Aorta (tissue), 5 donors: ENCODE measurements at places on chromosomes 6 and 20.

- H3K27me3 ChIP-seq: no peaks in the 10 kb centered on the region
- no peak for DNase-seq
- H3K27ac ChIP-seq: no peak overlapping the region
- no peaks in the 10 kb centered on the region for H3K36me3 ChIP-seq
These were observed 85.4 kb upstream of the PRSS16 start for GRCh38 chr6:27161946-27162603.

DNA sequence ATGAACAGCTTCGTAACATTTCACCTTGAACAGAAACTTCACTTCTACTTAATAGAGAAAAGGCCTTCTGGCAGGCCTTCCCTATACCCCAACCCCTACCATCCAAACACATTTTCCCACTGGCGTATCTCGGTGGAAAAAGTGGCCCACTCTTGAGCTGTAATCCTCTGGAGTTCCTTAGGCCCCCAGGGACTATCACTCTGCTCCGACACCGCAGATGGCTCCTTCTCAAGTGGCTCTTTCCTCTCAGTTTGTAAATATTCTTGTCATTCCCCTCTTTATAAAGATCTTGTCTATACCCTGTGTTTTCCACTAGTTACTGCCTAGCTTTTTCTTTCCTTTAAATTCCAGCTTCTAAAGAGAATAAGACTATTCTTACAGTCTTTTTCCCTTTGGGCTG lies 108.7 kb downstream of the MYB start:
- H3K36me3 ChIP-seq: peaks cover 3% of the 10 kb centered on the region
- no peak overlapping the region for H3K4me3 ChIP-seq
- no peak overlapping the region for H3K27ac ChIP-seq
- no peaks in the 10 kb centered on the region for H3K4me1 ChIP-seq

DNA sequence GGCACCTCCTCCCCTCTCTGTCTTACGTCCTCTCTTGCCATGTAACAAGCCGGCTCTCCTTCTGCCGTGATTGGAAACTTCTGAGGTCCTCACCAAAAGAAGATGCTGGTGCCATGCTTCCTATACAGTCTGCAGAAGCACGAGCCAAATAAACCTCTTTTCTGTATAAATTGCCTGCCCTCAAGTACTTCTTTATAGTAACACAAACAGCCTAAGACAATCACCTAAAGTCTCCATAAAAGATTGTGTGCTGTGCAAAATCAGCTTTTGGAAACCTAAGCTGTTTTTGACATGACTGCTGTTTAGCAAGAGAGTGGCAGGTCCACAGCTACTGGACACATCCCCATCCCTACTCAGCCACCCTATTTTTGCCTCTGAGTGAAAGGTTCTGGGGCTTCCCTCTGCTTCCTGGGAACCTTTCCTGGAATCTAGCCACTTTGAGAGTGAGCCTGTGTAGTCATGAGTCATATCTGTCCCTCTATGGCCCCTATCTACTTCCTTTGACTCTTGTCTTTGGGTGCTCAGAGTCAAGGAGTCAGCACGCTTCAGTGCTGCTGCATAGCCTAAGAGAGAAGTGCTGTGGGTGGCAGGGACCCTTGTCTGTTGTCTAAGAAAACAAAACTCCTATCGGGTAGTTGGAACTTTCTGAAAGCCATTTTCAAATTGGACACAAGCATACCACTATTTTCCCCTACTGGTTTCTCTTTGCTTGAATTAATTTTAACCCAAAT lies 110.0 kb downstream of the PPP1R14C start:
- DNase-seq: no peak
- H3K4me1 ChIP-seq: no peaks in the 10 kb centered on the region
- H3K27ac ChIP-seq: no peak overlapping the region
- H3K4me3 ChIP-seq: no peak overlapping the region
- no peaks in the 10 kb centered on the region for H3K36me3 ChIP-seq

DNA sequence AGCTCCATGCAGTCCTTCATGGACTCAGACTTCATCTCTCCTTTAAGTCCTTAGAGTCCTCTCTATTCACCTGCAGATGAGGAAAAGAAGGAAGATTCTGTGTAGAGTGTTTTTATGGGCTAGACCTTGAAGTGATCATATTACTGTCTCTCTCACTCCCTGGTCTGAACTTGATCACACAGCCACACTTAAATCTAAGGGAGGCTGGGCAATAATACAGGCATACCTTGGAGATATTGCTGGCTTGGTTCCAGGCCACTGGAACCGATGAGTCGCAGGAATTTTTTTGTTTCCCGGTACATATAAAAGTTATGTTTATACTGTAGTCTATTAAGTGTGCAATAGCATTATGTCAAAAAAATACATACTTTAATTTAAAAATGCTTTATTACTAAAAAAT lies 59.2 kb upstream of the FOXO3 start:
- no peak for DNase-seq
- no peaks in the 10 kb centered on the region for H3K36me3 ChIP-seq
- no peak overlapping the region for H3K27ac ChIP-seq

DNA sequence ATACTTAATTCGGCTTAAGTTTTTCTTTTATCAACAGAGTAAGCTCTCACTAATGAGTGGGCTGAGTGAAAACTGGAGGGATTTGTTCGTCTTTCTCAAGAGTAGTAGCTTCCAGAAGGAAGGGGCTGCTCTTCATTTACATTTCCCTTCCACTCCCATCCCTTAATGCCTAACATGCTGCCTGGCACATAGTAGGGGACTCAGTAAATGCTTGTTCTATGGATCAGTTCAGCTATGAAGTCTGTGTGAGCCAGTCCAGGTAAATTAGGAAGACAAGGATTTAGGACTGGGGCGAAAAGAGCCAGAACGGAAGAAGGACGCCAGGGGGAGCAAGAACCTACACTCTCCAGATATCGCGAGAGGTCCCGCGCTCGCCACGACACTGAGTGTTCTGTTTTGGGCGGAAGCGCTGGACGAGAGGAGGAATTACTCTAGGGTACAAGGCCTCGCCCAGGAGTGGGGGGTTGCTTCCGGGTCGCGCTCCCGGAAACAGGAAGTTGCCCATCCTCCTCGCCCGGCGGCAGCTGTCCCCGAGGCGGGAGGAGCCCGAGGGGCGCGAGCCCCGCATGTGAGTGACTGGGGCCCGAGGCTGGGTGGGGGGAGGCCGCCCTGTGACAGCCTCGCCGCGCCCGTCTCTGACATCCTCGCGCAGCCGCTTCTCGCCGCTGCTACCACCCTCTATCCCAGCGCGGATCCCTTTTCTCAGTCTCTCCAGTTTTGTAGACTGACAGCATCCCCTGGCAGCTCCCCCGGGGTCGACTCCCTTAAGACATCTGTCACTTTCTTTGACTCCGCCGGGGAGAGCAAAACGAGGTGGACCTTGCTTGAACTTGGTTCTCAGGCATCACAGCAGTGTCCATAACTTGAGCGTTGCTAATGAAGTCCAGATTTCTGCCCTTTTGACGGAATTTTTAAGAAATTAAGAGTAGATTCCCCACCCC lies at the start of gene C6orf89:
Gene C6orf89 (plus strand): TSS at position 492 of the 941 bp plus-strand sequence. CDS start 13,493 bp downstream, outside the sequence.
- H3K27me3 ChIP-seq: no peaks in the 10 kb centered on the region
- H3K27ac ChIP-seq: peak within 1 kb of the TSS; percentile 57
- DNase-seq: peak; percentile 99
- H3K4me1 ChIP-seq: no peaks in the 10 kb centered on the region

DNA sequence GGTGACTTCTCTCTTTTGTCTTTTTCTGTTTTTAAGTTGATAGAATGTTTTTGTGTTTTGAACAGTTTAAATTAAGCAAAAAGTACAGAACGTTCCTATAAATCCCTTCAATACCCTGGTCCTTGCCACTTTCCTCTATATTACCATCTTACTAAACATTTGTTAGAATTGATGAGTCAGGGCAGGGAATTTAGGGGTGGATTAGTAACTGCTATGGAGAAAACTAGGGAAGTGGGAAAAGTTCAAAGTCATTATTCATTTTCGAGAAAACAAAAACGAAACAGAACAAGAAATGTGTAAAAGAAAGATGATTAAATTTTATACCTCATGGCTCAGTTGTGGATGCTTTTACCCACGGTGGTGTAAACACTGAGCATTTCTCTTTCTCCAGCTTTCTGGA lies 240.4 kb upstream of the SULF2 start:
- H3K27me3 ChIP-seq: no peaks in the 10 kb centered on the region
- no peaks in the 10 kb centered on the region for H3K36me3 ChIP-seq
- DNase-seq: no peak
- no peak overlapping the region for H3K4me3 ChIP-seq
- H3K27ac ChIP-seq: no peak overlapping the region
- no peaks in the 10 kb centered on the region for H3K4me1 ChIP-seq

DNA sequence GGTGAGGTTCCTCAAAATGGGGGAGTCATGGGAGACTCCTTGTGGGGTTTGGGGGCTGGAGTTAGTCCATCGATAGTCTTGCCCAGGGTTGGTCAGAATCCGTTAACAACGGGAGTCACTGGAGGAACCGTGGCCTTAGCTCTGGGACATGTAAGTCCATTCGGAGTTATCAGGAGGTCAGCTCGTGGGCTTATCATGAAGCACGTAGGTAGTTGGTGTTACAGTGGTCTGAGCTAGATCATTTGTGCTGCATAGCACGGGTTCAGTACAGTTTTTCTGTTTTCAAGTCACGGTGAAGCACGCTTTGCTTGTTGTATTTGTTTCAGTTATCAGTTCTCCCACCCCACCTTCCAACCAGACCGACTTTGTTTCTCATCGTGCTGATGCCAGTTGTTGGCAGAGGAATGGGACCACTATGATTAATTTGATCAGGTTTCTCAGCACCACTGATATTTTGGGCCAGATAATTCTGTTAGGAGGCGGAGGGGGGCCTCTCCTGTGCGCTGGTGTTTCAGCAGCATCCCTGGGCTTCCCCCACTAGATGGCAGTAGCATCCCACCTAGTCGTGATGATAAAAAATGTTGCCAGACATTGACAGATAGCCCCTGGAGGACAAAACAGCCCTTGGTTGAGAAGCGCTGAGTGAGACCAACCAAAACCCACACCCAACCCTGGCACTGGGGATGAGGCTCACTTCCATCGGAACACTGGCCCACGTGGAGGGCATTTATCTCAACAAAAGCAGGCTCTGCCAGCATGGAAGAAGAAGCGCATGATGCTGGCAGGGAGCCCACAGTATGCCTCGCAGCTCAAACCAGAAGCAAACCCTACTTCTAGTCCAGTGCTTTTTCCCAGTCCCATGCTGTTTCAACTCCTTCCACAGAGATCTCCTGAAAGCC lies 2.2 kb upstream of the APMAP start:
- DNase-seq: peak; percentile 84
- no peaks in the 10 kb centered on the region for H3K4me1 ChIP-seq
- no peak overlapping the region for H3K4me3 ChIP-seq
- H3K36me3 ChIP-seq: no peaks in the 10 kb centered on the region
- H3K27ac ChIP-seq: no peak overlapping the region

GRCh38 chr20:57587989-57588377 lies 27.1 kb downstream of the PCK1 start:
- no peak for DNase-seq
- H3K4me1 ChIP-seq: no peaks in the 10 kb centered on the region
- no peak overlapping the region for H3K27ac ChIP-seq
- H3K4me3 ChIP-seq: no peak overlapping the region

DNA sequence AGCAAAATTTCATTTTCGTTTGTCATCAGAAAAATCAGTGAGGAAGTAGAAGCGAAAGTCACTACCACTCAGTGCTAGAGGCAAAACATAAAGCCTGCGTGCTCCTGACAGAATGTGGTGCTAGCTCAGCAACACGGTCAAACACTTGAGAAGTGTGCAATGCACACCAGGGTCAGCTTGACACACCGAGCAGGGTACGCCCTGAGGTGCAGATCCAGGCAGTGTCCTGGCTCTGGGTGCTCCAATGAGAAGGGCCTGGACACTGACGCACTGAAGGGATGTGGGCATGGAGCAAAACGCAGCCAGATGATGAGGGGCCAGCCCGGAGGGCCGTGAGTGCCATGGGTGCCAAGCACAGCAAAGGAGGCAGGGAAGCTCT lies 5.9 kb downstream of the RNASET2 start:
- peaks cover 4% of the 10 kb centered on the region for H3K36me3 ChIP-seq
- H3K4me1 ChIP-seq: no peaks in the 10 kb centered on the region
- H3K27me3 ChIP-seq: no peaks in the 10 kb centered on the region
- H3K4me3 ChIP-seq: no peak overlapping the region

DNA sequence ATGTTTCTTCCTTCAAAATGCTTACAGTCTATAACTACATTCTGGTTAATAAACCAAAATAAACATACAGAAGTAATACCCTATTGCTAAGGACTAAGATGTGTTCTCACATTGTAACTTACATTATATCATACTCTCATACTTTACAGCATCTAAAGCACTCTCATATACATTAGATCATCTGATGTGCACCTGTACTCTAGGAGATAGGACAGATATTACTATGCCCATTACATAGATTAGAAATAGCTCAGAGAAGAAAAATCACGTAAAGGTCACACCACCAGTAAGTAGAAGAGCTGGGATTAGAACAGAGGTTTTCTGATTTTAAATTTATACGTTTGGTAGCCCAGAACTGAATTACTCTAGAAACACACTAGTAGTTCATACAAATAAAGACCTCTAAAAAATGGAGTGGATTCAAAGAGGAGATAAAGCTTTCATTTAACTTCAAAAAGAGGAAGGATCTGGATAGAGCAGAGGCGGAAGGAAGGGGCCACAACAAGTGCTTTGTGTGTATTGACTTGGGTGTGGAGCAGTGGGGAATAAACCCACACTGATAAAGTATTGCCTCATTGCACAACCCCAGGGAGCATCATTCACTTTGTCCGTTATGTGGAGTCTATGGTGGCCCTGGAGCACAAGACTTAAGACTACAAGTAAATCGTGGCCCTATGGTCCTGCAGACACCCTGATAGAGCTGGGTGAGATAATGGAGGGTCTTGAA lies 30.9 kb downstream of the SLC2A12 start:
- peaks cover 4% of the 10 kb centered on the region for H3K4me1 ChIP-seq
- no peak for DNase-seq
- H3K4me3 ChIP-seq: no peak overlapping the region
- H3K36me3 ChIP-seq: peaks cover 2% of the 10 kb centered on the region
- no peaks in the 10 kb centered on the region for H3K27me3 ChIP-seq

DNA sequence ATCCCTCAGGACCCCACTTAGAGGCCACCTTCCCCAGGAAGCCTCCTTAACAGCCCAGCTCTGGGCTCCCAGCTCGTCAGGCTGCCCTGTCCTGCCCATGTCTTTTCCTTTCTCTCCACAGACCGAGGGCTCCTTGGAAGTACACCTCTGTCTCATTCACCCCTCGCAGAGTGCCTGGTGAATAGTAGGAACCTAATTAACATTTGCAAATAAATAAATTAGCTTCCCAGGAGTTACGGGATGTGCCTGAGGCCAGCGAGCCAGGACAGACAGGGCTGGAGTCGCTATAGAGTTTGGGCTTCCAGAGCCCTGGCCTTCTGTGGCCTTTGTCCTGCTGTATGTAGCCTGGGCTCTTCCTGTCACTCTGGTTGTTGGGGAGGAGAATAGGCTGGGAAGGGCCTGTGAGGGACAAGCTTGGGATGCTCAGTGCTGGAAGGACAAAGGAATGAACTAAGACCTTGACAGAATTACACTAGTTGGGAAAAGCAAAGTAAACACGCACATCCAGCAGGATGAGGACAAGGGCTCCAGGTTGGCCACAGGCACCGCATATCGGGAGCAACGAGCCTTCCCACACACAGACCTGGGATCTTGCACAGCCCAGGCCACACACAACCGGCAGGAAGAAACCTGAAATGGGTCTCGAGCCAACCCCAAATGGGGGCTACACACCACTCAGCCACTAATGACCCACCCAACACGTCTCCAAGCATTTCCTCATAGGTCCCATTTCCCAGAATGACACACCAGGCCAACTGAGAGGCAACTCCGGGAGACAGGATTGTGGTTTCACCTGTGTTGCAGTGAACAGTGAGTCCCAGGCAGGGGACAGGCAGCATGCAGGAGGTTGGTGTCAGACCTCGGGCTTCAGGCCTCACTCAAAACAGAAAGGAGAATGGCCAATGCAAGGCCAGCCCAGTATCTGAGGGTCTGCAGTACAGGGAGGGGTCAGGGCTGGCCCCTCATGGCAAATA lies 9.7 kb downstream of the MAP1LC3A start:
- no peaks in the 10 kb centered on the region for H3K4me1 ChIP-seq
- no peak for DNase-seq
